Right lung (tissue), 10 donors: ENCODE measurements at places on chromosomes 2 and 18. TPM values are rescaled to one million over a fixed set of nuclear protein-coding genes. Genes with fewer than 3 reads are reported as not detected.

- DNase-seq: no peak
Measured at GRCh38 chr2:171864357-171864985, 29.6 kb downstream of the SLC25A12 start.

DNA sequence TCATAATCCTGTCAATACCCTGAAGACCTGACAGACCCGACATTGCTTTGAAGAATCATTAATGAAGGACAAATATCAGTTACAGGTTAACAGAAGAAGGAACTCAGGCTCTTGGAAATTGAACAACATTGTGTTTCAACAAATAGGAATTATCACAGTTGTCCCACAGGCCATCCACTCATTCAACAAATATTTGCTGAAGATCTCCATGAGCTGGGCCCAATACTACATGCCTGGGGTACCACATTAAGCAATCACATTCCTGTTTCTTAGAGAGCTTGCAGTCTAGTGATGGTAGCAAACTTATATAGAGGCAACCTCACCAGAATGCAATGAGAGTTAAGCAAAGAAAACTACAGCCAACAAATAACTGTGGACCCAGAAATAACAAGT is 671.6 kb upstream of the ACVR2A start:
- no peak for DNase-seq

DNA sequence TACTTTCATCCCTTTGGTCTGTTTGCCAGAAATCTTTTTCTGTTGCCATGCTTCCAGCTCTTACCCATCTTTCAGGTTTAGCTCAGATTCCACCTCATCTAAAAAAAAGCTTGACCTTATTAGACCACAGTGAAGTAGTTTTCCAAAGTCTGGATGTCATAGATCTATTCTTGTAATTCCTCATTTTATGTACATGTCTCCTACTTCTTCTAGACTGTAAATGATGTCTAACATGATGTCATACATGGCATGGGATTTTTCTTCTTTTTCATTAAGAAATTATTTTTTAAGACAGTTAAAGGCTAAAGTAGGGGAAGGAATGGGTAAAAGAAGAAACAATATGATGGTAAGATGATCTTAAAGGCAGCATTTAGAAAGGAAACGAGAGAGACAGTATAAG is 11.3 kb downstream of the GLS start:
- DNase-seq: no peak

- no peak for DNase-seq
Measured at GRCh38 chr18:55475916-55476315, 112.1 kb downstream of the TCF4 start.

The LIMS4 gene
- polyA plus RNA-seq: 4.0 TPM

The PKDCC gene
- 97.6 TPM for polyA plus RNA-seq

The CHN1 gene
- 85.6 TPM for polyA plus RNA-seq
